ENCODE measurements at places on chromosomes 2 and 18.
A peak's percentile ranks its signal among the peaks of the same experiment; 100 is the strongest.

GRCh38 chr2:219459460-219460311 lies 25.0 kb downstream of the SPEG start:
- peaks cover 7% of the 10 kb centered on the region for H3K4me1 ChIP-seq
- H3K27ac ChIP-seq: no peak overlapping the region
- no peak for DNase-seq
- H3K36me3 ChIP-seq: no peaks in the 10 kb centered on the region
- H3K27me3 ChIP-seq: no peaks in the 10 kb centered on the region

GRCh38 chr2:37201766-37202165 lies 5.5 kb downstream of the CEBPZOS start:
- H3K36me3 ChIP-seq: peaks cover 71% of the 10 kb centered on the region
- DNase-seq: no peak
- peaks cover 33% of the 10 kb centered on the region for H3K4me1 ChIP-seq
- H3K27me3 ChIP-seq: no peaks in the 10 kb centered on the region
- H3K27ac ChIP-seq: peak overlapping the region; percentile 63

DNA sequence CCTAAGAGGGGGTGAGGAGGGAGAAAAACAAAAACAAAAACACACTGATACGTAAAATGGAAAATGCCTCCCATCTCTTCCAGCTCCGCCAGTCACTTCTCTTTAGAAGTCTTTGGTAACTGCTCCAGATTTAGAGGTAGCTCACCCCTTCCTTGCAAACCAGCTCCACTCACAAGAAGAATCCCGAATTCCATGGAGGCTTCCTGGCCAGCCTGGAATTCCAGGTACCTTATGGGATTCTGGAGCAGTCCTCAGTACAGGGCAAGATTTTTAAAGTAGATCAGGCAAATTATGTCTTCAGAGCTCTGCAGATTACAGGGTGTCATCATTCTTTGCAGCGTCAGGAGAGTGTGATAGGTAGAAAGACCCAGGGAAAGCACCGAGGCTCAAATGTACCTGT lies 4.8 kb downstream of the STON1 start:
- no peak overlapping the region for H3K4me3 ChIP-seq
- no peak for DNase-seq
- H3K4me1 ChIP-seq: peaks cover 15% of the 10 kb centered on the region

GRCh38 chr2:215727507-215728503 lies 285.5 kb downstream of the MREG start:
- no peak overlapping the region for H3K4me3 ChIP-seq
- no peaks in the 10 kb centered on the region for H3K27me3 ChIP-seq

- no peak overlapping the region for H3K4me3 ChIP-seq
- peaks cover 3% of the 10 kb centered on the region for H3K27me3 ChIP-seq
- no peaks in the 10 kb centered on the region for H3K36me3 ChIP-seq
Measured at GRCh38 chr2:173623438-173624319, 269.0 kb downstream of the CDCA7 start.
